ENCODE measurements at places on chromosomes 7 and 10.
A peak's percentile ranks its signal among the peaks of the same experiment; 100 is the strongest.

DNA sequence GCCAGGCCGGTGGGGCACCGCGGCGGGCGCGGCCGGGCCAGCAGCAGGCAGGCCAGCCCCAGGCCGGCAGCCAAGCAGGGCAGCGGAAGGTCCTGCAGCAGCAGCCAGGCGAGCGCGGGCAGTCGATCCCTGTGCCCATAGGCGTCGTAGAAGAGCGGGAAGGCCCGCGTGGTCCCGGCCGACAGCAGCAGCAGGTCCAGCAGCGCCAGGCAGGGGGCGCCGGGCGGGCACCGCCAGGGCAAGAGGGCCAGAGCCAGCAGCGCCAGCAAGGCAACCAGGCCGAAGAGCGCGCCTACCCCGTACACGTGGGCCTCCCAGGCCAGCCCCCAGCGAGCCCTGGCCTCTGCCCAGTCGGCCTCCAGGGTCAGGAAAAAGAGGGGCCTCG lies 8.4 kb upstream of the RBM28 start:
- no peak for DNase-seq

- DNase-seq = no peak
These were observed 89.3 kb downstream of the VOPP1 start for GRCh38 chr7:55483046-55483445.

- no peak for DNase-seq
These were observed 53.8 kb downstream of the PANK1 start for GRCh38 chr10:89591111-89591795.

GRCh38 chr10:29479081-29479925 lies 155.5 kb downstream of the SVIL start:
- no peak for DNase-seq

- no peak for DNase-seq
These were observed 2.8 kb upstream of the REPIN1 start for GRCh38 chr7:150365673-150366398.

GRCh38 chr7:36747280-36748016 lies 23.2 kb upstream of the AOAH start:
- no peak for DNase-seq

- DNase-seq = no peak
These were observed 1.2 kb downstream of the DMBT1 start for GRCh38 chr10:122561792-122562191.

DNA sequence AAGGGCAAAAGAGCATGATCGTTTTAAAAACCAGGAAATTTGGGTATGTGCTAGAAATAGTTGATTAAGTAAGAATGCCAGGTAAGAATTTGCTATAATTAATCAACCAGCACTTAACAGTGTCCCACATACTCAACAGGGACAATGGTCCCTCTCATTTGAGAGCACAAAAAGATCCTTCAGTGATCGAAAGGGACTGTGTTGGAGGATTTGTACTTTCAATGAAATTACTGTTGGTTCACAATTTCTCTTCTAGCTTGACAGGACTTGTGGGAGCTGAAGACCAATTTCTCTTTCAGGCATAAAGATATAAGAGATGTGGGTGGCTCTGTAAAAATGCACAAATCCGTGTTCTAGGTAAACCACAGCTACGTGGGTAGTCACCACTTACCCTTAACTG lies 12.5 kb upstream of the PLEKHS1 start:
- no peak for DNase-seq

DNA sequence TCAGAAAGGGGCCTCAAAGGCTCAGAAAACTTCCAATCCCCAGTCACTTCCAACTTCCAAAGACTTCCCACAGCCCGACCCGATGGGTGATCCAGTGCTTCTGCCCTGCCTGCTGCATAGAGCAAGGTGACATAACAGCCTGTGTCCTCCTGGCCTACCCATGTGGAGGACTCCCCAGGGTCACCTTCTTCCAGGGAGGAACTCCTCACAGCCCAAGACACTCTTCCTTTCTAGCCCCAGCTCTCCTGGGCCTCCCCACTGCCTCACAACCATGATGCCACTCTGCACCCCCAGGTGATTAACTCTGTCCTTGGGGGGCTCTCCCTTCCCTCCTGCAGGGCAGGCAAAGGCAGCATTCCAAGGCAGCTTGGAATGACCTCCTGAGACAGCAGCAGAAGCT lies 158.4 kb upstream of the PDE1C start:
- DNase-seq = no peak

GRCh38 chr10:104268405-104268712 lies 625 bp upstream of the GSTO2 start:
- DNase-seq = no peak

- DNase-seq = no peak
These were observed 11.4 kb downstream of the CARD11 start for GRCh38 chr7:3032256-3032655.

DNA sequence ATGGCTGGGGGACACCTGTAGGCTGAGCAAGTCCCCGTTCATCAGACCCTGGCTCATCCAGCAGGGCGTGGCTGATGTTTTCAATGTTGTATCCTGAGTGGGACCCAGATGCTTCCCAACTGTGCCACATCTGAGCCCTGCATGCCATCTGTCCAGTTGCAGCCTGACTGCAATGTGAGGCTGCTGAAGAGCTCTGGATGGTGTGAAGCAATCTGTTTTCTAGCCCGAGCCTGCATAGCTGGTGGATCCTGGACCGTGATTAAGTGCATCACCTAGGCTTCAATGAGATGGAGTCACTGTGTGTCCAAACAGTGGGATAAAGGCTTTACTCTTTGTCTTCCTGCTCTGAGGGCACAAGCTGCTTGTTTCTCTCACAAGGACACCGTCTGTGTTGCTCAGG lies 99.8 kb downstream of the TCF7L2 start:
- no peak for DNase-seq

DNA sequence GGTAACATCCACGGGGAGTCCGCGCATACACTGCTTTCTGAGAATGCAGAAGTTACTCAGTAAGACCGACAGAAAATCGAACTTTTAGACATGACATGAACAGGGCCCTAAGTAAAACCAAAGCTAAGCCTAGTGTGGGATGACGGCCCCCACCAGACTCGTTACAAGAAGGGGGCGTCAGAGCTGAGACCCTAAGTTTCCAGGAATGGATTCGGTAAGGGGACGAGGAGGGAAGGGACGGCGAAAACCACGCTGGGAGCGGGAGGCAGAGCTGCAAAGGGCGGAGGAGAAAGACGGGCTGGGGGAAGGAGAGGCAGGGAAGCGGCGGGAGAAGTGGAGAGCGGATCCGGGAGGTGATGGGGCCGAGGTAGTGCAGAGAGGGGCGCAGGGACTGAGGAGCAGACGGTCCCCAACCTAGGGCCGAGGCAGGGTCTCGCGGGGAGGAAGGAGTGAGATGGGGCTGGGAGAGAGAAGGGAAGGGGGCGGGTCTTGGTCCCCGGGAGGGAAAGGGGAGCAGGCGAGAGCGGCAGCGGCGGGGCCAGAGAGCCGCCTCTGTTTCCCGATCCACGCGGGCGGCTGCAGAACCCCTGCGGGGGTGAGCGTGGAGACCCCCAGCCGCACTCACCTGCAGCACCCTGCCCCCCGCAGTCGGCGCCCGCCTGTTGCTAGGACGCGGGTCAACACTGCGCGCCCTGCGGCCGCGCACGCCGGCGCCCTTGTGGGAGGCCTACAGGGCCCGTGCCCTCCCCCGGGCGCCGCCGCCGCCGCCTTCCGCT lies 513 bp downstream of the ODAD2 start:
- peak; percentile 33 for DNase-seq

- no peak for DNase-seq
These were observed 131.3 kb downstream of the CACNB2 start for GRCh38 chr10:18271491-18271890.

DNA sequence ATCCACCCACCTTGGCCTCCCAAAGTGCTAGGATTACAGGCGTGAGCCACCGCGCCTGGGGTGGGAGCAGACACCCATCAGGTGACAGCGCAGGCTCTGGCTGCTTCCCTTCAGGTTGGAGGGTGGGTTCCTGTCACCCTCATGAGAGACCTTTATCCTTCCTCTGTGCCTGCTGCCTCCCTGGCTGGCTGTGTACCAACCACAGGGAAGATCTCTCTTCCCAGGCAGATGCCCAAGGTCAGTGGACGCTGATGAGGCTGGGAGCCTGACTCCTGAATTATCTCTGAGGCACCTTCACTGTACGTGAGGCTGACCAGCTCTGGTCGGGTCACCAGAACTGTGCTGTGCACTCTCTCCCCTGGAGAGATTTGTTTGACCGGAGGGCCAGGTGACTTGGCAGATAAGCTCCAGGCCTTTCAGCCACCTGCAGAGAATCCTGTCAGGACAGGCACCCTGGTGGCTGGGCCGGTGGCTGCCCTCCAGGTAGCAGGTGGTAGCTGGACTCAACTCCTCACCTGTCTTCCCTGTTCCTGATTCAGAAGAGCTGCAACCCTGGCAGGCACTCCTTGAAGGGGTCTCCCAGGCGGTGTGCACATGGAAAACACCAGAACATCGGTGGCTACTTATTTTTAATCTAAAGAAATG lies 251.9 kb downstream of the GLRX3 start:
- DNase-seq = no peak

DNA sequence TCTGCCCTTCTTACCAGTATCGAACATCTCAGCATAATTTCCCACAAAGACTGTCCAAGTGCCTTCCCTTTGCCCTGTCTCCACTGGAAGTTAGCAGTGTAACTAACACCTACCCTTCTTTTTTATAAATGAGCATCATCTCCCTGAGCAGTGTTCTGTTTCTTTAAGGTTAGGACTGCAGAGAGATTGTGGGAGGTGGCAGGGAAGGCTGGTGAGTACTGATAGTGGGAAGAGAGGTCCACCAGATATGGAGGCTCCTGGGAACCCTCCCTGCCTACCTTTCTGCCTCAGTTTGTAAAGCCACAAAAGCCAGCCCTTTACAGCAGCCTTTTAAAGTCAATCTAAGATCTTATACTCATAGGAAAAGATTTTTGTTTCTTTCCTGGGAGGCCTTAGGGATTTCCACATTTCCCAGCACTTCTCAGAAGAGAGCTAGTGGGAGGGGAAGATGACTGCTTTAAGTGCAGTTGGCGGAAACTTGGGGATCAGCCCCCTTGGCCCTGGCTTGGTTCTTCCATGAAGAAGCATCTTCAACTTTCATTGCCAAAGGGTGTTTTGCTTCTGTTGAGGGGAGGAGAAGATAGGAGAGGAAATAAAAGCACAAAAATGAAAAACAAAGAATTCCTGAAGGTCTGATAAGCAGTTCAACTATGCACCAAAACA lies 36.6 kb upstream of the CALD1 start:
- DNase-seq = no peak

DNA sequence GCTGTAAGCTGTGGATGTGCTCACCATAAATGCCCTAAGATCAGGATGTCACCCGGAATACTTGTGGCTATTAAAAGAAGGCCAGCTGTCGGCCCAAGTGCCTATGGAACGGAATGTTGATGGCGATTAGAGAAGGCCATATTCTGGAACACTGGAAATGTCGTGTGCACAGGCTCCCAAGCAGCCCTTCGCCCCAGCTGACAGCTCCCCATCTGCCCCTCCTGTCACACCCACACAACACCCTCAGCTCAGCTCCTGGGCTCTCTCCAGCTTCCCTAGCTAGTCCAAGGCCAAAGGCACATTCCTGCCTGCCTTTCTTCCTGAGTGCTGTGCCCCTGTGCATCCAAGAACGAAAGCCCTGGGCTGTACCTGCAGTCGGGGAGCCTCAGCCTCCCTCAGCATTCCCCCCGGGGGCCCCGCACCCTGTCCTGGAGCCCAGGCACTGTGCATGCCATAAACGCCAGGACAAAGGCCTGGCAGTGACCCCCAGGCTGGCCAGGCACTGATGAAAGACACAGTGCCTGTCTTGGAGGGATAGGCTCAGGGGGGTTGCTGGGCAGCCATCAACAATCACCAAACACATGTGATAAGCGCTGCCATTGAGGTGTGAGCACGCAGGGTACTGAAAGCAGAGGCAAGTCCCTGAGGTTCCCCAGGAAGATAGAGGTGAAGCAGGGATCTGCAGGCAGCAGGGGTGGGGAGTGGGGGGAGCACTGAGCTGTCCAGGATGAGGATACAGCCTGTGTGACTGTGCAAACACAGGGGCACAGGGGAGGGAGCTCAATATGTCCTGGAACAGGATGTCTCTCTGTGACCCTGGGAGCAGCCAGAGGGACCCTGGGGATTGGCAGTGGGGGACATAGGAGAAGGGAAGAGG lies 3.7 kb upstream of the LDB3 start:
- DNase-seq = no peak

- no peak for DNase-seq
These were observed 1.6 kb downstream of the TMEM176A start for GRCh38 chr7:150801946-150802771.

DNA sequence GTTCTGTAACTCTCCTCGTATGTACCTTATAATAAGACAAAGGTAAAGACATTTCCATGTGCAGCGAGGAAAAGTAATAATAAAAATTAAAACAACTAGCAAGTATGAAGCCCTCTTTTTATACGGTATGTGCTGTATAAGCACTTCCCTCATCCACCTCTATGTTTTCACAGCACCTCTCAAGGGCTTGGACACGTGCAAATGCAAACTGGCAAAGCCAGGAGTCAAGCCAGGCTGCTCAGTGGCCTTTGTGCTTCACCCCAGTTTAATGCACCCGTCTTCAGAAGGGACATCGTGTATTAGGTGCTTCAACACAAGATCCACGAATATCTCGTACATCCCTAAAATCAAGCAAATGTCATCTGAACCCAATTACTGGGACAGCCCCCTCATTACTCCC lies 1.3 kb upstream of the DGKI start:
- no peak for DNase-seq

- no peak for DNase-seq
These were observed 170.1 kb downstream of the EBF3 start for GRCh38 chr10:129793996-129794395.

DNA sequence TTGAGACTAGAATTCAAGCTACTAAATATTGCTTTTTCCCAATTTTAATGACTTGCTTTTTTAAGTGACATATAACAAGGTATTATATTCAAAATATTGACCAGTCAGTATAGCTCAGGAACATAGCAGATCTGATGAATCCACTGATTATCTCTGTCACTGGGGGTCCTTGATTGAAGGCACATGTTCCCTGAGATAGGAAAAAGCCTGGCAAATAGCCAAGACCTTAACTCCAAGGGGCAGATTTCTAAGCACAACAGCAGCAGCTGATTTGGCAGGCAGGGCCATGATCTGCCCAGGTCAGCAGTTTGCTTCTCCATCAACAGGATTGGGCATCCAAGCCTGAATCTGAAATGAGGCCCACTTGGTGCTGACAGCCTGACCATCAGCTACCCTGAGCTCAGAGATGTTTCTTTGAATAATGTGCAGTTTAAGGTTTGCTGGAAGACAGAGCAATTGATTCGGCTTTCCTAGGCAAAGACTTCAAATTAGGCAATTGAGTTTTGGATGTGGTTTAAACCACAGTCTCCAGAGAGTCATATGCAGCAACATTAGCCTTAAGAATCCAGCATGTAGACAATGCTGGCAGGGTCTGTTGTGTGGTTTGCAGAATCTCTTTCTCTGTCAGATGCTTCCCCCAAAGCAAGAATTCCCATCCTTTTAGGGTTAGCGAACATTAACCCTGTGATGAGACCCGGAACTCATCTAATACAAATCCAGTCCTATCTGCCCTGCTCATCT lies 352.6 kb downstream of the ADRA2A start:
- DNase-seq = no peak

GRCh38 chr7:28142650-28143049 lies 37.9 kb downstream of the JAZF1 start:
- no peak for DNase-seq

GRCh38 chr10:111078505-111079185 lies 1.8 kb downstream of the ADRA2A start:
- no peak for DNase-seq
